Activated gamma-delta T cell treated with anti-CD3 and anti-CD28 coated beads, Interleukin-2, amount 50 U/mL, for 16 hours (primary cell): ENCODE measurements at places on chromosomes 16 and 17.

DNA sequence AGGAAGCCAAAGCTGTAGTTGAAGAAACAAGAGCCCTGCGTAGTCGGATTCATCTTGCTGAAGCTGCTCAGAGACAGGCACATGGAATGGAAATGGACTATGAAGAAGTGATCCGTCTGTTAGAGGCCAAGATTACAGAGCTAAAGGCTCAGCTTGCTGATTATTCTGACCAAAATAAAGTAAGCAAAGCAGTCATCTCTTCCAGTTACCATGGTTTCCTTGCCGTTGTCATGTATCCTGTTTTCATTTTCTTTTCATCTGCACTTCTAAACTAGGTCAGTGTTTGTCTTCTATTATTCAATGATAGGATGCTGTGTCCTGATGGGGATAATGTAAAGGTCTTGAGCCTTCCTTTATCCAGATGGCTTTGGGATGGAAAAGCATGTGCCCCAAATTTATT is 104.3 kb downstream of the STXBP4 start:
- DNase-seq: no peak

GRCh38 chr17:10207153-10207552 is 8.7 kb upstream of the GAS7 start:
- DNase-seq: no peak

DNA sequence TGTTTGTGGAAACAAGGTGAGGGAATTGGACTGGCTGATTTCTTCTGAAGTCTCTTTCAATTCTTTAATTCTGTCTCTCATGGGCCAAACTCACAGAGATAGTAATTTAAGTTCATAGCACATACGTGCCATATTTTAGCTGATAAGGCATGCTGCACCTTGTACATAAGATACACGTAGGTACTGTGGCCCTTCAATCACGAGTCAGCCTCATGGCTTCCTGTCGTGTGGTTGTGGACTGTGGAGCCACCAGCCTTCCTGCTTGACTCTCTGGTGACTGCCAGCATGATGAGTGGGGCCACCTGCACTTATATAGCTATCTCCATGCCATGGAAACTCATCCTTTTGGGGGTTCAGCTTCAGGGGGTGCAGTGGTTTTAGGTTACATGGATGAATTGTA is 25.1 kb downstream of the KSR1 start:
- DNase-seq: no peak

- DNase-seq: no peak
Observed at GRCh38 chr17:27378482-27379175, 77.6 kb upstream of the KSR1 start.

GRCh38 chr16:65534121-65534528 is 412.3 kb upstream of the CDH11 start:
- no peak for DNase-seq

- no peak for DNase-seq
Observed at GRCh38 chr16:15754821-15755534, 101.8 kb downstream of the MYH11 start.

GRCh38 chr17:59572301-59572924 is 7.0 kb downstream of the DHX40 start:
- no peak for DNase-seq

- no peak for DNase-seq
Observed at GRCh38 chr16:2205967-2206313, 686 bp downstream of the MLST8 start.

DNA sequence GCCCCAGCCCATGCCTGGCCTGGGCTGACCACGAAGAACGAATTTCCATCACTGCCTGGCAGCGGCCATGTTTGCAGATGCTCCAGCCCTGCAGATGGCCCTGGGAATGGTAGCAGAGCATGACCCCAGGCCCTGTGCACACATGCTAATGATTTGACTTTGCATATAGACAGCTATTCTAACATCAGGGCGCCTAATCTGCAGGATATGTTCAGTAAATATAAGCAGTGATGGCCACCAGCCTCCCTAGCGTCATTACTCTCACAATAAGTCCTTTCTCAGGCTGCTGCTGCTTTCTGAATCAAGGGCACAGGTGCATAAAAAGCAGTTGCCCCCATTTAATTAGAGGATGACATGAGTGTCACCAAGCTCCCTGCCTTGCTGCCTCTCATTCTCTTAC is 24.2 kb downstream of the DNAH9 start:
- DNase-seq: no peak

GRCh38 chr17:74995847-74996246 is 8.4 kb downstream of the CDR2L start:
- no peak for DNase-seq

DNA sequence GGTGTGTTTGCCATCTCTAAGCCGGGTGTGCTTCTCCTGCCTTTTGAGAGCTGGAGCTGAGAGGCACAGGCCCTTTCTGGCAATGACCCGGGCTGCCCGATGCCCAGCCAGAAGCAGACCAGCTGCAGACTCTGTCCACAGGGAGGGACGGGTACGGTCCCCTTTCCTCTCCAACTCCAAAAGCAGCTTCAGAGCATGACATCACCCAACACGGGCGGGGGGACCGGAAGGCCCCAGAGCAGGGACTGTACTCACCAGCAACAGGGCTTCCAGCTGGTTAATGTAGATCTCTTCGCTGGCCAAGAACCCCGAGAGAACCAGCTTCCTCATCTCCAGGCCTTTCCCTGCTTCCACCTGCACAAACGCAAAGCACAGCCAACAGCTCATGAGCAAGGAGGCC is 79.4 kb downstream of the ABR start:
- no peak for DNase-seq

- no peak for DNase-seq
Observed at GRCh38 chr16:3793161-3793576, 75.8 kb upstream of the TRAP1 start.

DNA sequence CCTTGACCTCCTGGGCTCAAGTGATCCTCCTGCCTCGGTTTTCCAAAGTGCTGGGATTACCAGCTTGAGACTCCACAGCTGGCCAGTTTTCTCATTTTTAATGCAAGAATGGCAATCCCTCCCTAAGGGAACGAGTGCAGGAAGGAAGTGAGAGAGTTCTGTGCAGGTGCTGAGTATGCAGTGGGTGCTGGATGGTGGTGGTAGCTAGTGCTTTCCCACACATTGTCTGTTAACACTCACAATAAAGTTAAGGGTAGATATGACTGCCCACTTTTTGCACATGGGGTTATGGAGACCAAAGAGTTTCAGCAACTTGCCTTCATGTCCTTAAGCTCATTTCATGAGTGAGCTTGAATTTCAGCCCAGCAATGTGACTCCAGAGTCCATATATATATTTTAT is 18.5 kb downstream of the RGS9 start:
- DNase-seq: no peak

DNA sequence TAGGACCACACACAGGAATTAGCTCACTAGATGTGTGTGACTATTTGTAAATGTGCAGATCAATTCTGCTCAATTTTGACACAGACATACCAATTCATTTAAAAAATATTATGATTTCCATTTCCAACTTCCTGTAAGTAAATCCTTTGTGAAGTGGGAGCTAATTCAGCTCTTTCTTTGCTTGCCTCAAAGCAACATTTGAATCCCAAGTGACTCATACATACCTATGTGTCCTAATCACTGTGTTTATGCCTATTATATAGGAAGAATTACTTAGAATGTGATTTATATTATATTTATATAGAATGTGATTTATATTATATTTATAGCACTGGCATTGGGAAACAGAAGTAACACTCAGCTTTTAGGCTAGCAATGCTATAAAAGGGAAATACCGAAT is 195.9 kb upstream of the C17orf78 start:
- DNase-seq: no peak

DNA sequence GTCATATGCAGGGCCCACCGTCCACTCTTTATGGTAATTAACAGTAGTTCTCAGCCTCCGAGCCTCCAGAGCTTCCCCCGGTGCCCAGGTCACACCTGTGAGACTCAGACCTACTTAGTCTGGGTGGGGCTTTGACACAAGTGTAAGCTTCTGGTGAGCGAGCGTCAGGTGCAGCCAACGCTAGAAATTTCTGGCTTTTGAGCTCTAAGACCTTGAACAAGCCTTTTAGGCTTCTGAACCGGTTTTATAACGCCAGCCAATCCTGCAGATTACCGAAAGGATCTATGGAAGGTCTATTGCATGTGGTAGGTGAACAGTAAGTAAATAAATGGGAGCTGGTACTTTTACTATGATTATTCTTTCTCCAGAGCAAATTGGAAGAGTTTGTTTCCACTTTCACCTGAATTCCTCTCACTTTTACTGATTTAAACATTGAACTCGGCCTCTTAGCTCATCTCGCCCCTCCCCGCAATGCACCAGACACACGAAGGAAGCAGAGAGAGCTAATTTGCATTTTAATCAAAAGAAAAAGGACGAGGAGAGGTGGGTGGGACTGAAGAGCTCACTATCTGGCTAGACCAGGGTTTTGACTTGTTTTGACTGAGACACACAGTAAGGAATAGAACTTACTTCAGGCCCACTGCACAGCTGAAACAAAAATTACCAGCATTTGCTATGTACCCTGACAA is 47.1 kb downstream of the ABAT start:
- no peak for DNase-seq
